ENCODE measurements at places on chromosomes 2 and 18.

GRCh38 chr18:13437796-13438506 is 219.4 kb downstream of the LDLRAD4 start:
- no peak for DNase-seq

DNA sequence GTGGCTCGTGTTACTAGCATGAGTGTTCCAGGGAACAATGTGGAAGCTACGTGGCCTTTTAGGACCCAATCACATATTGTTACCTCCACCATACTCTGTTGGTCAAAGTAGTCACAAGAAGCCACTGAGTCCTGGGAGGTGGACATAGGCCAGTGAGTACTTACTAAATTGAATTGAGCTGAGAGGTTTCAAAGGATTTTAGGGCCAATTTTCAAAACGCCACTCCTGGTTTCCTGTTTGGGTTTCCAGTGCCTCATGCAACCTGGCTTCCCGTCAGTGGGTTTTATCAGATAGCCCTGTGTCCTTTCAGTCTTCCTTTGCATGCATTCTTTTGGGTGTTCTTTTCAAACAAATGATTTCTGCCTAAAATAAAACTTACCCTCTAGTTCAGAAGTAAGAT is 56.3 kb downstream of the FBLN7 start:
- DNase-seq: no peak

DNA sequence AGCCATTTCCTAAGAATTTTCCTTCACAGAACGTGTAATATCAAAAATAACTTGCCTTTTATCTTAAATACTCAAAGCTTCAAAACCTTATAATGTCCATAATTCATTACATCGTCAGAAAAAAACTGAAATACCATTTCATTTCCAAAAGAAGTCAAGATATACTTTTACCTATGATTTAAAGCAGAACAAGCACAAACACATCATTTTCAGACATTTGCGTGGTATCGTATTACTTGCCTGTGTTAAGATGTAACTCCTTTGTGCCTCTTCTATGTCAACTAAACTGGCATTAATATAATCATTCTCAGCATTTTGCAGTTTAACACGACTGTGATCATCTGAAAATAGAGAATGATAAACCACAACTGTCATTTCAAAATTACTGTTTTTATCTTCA is 47.5 kb downstream of the PTPN2 start:
- DNase-seq: no peak

GRCh38 chr2:128782411-128783192 is 463.9 kb upstream of the HS6ST1 start:
- DNase-seq: no peak

GRCh38 chr2:108971661-108972566 is 17.1 kb downstream of the EDAR start:
- DNase-seq: no peak

- DNase-seq: no peak
Measured at GRCh38 chr2:222672068-222672401, 577 bp downstream of the MOGAT1 start.

- DNase-seq: no peak
Measured at GRCh38 chr18:63848159-63848558, 39.3 kb upstream of the SERPINB2 start.
